AML-193 (cell line): ENCODE measurements at places on chromosomes 5 and 9.

DNA sequence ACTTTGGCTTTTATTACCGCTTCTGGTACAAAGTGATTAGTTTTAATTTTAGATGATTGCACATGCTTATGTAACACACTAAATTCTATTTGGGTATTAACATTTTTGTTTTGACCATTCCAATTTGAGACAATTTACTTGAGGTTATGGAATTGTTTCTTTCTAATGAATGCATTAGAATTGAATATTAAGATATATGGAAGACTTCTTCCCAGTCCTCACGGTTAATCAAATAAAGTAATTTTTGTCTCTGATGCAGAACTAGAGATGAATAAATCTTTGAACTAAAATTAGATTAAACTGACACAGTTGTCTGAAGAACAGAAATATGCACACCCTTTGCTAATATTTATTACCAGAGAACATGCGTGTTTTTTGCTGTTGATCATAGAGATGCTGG lies 127.1 kb upstream of the FBXL17 start:
- DNase-seq, result no peak

- no peak for DNase-seq
Observed at GRCh38 chr5:72377910-72378638, 57.9 kb downstream of the PTCD2 start.

DNA sequence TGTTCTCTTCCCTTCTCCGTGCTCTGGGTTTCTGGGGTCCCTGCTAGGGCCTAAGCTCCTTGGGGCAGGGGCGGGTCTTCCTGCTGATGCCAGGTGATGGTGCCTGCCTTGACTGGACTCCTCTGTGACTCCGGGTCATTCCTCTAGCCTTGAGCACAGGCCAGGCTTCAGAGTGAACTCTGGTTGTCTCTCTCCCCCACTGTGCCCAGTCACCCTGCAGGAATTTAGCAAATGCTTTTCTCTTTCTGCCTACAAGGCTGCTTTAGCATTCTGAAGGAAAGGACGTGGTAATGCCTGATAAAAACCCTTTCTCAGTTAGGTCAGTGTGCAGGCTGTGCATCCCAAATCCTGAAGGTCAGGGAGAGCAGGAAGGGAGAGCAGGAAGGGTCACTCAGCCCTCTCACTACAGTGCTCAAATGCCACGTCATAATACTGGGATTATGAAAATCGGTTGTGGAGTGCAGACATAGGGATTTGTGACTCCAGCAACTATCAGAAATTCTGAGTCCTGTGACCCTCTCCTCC lies 2.7 kb downstream of the CXCL14 start:
- no peak for DNase-seq

GRCh38 chr5:31407921-31408693 lies 123.8 kb downstream of the DROSHA start:
- no peak for DNase-seq

DNA sequence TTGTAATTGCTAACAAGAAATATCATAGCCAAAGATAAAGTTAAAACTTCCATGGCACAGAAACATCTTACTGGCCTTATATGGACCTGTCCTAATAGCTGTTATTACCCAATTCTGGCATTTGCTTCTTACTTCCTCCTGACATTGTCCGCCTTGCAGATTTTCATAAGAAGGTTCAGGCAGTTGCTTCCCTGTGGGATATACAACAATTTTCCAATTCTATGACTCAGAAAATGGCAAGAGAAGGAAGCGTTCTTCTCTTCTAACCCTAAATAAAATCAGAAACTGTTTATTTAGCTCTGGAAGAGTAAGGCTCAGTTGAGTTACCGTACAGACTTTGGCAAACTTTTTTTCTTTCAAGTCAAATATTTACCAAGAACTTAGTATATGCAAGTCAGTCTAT lies 1.7 kb downstream of the PRKAA1 start:
- peak; percentile 81 for DNase-seq

- DNase-seq, result no peak
Observed at GRCh38 chr9:106992186-106992585, 129.2 kb downstream of the ZNF462 start.

GRCh38 chr5:79829260-79829659 lies 139.6 kb downstream of the CMYA5 start:
- DNase-seq, result no peak

DNA sequence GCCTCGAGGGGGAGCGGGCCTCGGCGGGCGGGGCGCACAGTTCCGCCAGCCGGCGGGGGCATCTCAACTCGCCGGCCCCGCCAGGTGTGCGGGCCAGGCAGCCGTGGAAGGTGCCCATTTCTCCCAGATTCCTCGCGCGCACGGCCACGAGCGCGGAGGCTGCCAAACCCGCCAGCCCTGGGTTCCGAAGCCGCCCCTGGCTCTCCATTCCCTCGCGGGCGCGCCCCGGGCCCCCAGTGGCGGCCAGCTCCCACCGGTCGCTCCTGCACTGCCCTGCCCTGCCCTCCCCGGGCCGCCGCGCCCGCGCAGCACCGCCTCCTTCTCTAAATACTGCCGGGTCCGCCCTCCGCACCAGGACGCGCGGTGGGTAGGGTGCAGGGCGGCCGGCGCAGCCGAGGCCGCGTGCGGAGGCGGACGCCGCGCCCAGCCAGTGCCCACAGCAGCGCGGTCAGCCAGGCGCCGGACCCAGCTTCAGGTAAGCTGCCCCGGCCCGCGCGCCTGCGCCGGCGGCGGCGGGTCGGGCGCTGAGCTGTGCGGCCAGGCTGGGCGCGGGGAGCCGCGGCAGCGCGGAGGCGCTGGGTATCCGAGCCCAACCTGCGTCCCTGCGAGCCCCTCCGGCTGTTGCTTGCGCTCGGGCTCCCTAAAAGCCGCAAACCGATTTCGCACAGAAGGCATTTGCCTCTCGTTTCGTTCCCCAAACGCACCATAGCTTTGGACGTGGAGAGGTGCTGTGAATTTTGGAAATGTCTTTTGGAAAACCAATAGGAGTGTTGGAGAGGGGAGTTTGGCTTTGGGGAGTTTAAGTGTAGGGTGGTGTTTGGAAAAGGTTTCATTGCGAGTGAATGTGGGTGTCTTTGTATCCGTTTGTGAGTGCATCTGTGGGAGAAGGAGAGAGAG lies at the start of gene TMEM171:
Gene TMEM171 (plus strand): TSS at position 354 of the 897 bp plus-strand sequence. CDS start 2,799 bp downstream, outside the sequence.
- DNase-seq, result no peak

DNA sequence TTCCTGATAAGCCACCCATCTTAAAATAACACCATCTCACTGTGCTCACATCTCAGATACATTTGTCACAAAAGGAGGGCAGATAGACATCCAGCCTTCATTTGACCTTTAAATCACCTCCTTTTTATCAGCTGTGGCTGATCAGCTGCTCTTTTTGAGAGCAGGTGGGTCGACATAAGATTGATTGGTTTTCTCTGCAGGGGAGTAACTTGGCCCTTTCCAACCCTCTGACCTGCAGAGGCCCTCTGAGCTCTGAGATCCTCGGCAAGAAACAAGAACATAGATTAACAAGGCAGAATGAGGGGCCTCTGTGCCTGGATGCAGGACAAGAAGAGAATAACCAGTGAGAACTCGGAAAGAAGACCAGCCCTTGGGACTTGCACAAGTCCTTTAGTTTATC lies 33.5 kb upstream of the GLRA1 start:
- no peak for DNase-seq

GRCh38 chr5:177431317-177432142 lies 5.1 kb downstream of the GRK6 start:
- DNase-seq, result no peak

DNA sequence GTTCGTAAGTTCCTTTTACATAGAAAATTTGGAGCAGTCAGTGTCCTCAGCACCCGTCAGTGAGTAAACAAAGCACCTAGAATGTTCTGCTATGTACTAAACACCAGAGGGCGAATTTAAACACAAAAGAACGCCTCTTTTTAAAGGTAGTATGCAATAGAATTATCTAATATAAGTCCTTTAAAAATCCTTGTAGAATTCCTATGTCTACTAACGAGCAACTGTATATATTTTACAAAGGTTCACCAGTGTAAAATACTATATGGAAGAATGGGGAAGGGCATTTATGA lies 499 bp upstream of the TMEM232 start:
- DNase-seq, result peak; percentile 14

DNA sequence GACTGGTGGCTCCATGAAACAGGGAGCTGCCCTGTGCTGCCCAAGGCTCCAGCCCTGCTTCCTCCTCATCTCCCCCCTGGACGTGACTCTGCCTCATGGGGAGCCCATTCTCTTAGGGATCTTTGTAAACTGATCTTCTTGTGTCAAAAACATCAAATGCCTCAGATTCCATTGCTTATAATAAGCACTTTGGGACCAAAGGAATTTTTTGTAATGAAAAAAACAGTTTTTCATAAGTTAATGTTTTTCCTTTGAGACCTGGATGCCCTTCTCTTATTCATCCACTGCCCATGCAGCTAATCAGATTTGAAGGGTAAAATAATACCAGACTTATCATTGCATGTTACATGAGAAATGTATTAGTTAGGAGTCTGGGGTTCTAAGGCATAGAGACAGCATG lies 41.7 kb downstream of the PALM2AKAP2 start:
- DNase-seq, result no peak

- no peak for DNase-seq
Observed at GRCh38 chr5:98742396-98743073, 30.9 kb upstream of the RGMB start.

DNA sequence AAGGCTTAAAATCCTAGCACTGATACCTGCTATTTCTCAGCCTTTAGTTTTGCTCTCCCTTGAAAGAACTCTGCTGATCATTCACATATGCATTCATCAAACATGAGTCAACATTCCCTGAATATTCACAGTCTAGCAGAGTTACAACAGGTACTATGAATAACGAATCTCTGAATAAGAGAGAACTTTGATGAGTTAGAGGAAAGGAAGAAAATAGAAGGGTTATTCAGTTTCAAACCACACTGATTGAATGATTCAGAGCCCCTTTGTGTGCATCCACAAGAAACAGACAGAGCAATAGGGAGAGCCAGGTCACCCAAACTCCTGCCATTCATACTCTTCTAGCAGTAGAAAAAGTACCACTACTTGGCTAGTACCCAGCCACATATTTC lies 36.0 kb downstream of the FOXD1 start:
- DNase-seq, result no peak

- no peak for DNase-seq
Observed at GRCh38 chr9:3058409-3058808, 214.5 kb upstream of the PUM3 start.

GRCh38 chr5:67451640-67452279 lies 255.2 kb upstream of the CD180 start:
- DNase-seq, result no peak

DNA sequence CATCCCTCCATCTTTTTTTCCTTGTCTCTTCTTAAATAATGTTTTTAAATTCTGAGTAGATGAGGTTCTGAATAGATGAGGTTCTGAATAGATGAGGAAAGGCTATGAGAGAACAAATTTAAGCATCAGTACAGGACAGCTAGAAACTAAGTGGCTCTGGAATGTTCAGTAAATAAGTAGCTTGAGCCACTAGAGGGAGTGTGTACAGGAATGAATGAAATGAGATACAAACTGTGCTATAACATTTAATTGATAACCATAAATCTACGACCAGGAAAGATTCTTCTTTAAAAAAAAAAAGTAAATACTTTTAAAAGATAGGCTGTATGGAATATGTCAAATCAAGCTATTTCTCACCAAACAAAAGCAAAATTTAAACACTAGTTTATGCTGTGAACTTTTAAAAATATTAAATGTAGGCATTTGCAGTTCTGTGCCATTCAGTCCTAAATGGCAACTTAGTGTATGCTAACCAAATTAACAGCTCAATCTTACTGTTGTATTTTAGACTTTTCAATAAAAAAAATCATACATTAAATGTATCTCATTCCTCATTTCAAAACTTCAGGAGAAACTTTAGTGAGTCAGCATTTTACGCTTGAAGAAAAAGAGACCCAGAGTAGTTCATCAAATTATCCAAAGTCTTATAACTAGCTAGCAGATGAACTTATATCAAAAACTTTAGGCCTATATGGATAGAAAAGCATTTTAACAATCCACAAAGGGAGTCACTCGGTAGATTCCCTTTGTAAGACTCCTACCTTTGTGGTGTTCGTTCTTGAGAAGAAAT lies 70.4 kb upstream of the SNX2 start:
- peak; percentile 50 for DNase-seq

DNA sequence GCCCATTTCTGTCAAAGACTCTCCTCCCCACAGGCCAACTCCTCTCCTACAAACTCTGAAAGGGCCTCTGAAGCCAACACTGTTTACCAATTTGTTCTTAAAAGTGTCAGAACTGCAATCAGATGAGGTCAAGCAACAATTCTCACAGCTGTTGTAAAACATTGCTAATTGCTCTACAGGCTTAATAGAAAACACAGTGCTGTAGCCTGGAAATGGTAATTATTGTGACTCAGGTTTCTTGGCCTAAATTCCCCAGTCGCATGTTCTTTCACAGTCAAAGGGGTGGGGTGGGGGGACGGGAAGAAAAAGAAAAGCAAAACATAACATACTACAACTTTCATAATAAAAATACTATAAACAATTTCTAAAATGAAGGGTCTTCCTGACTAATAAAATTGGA lies 343.2 kb downstream of the DMAC1 start:
- DNase-seq, result no peak

DNA sequence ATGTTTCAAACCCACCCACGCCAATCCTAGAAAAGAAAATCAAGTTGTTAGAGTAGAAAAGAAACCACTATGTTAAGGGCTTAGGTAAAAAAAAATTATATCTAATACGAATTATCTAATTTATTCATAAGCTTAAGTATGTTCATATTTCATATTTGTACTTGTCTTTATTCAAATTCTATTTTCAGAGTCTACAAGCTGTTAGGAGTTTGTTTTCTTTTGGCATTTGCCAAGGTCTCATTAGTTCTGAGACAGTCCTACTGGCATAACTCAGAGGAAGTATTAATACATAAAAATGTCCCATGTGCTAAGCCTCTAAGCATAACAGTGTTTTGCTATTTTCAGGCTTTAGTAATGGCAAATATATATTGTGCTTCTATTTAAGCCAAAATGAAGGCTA lies 57.6 kb downstream of the STARD4 start:
- no peak for DNase-seq

DNA sequence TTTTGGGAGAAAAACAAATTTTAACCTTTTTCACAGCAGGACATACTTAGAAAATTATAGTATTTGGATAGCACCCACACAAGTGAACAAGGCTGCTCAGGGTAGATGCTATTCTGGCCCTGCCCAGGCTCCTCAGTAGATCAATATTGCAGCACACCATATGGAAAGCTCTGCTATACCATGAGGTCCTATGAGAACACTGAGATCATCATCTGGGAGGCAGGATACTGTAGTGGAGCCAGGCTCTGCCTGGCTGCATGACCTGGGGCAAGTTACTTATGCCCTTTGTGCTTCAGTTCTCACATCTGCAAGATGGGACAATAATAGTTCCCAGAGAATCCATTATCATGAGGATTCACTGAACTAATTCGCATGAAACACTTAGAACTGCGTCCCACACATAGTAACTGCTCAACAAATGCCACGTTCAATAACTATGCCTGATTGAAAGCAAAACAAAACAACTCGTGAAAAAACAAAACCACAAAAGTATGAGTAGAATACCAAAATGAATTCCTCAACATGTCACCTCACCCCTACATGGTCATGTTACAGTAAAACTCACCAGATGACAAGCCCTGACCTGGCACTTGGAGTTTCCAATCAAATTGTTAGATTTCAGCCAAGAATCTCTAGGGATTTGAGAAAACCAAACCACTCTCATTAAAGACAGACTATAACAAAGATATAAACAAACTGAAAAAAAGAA lies 31.9 kb downstream of the ARSB start:
- DNase-seq, result no peak
